ENCODE measurements at places on chromosomes 5 and 9.

DNA sequence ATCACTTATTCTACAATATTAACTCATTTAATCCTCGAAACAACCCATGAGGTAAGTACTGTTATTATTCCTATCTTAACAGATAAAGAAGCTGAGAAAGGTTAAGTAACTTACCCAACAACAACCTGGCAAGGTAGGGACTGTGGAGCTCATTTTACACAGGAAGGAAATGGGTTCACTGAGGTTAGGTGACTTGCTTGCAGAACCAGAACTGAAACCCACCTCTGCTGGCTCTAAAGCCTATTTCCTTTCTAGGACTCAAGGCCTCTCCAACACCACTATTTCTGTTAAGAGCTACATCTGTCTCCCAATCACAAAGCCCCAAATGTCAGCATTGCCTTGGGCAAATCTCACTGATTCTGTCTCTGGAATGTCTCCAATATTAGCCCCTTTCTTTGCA lies 38.9 kb upstream of the IFNK start:
- no peak for DNase-seq

- DNase-seq: no peak
These were observed 49.2 kb downstream of the ANXA1 start for GRCh38 chr9:73200694-73201452.

DNA sequence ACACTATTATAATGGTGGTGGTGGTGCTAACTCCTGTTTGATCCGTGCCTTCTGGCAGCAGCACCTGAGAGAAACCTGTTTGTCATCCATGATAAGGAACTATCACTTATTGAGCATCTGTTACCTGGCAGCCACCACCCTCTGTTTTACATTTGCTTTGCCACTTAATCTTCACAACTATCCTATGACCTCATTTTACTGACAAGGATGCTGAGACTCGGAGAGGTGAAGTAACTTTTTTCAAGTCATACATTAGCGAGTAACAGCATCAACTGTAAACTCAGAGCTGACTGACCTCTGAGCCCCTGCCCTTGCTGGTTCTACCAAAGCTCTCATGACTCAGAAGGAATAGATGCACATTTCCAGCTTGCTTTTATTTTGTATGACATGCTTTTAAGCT lies 81.1 kb downstream of the EGFLAM start:
- DNase-seq: no peak

DNA sequence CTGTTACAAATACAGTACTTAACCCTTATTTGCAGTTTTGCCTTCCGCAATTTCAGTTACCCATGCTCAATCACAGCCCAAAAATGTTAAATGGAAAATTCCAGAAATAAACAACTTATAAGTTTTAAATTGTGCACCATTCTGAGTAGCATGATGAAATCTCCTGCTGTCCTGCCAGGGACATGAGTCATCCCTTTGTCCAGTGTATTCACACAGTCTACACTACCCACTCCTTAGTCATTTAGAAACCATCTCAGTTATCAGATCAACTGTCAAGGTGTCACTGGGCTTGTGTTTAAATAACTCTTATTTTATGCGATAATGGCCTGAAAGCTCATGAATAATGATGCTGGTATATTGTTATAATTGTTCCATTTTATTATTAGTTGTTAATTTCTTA lies 95.8 kb downstream of the PLCXD3 start:
- peak; percentile 77 for DNase-seq

DNA sequence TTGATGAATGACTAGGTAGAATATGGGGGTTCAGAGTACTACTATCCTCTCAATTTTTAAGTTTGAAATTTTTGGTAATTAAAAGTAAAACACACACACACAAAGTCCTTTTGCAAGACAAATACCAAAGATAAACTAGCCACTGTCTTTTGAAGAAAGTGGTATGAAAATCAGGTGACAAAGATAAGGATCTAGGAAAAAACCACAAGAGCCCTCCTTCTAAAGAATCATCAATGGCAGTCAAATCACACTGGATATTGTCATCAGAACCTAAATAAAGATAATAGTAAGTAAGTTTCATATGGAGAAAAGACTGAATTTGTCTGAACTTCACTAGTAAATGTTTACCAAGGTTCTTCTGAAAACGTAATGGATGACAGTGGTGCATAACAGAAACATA lies 30.5 kb upstream of the HK3 start:
- DNase-seq: no peak

- DNase-seq: no peak
These were observed 5.9 kb upstream of the FAM13B start for GRCh38 chr5:138038826-138039225.

DNA sequence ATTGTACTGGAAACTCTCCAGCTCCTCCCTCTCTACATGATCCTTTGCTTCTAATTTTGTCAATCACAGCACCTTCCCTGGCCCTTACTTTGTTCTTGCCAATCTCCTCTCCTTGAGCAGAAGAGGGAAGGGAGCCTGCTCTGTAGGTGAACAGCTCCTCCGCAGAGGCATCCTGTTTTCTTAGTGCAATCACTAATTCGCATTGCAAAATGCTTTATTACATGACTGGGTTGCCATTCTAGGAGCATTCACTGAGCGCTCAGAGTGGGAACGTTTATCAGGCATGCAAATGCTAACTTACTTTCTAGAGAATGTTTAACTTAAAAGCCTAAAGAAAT lies 416 bp upstream of the SNX18 start:
- no peak for DNase-seq

DNA sequence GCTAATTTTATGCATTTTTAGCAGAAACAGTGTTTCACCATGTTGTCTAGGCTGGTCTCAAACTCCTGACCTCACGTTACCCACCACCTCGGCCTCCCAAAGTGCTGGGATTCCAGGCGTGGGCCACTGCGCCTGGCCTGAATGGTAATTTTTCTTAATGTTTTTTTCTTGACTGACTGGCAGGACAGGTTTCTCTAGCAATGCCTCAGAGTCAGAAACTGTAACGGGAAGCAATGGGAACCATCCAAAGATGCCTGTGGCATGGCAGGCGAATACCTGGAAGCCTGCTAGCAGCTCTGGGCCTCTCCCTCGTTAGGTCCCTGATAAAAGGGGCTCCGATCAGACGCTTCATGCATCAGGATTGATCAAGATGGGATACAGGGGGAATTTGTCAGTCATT lies 639.2 kb downstream of the NR2F1-AS1 start:
- DNase-seq: no peak

DNA sequence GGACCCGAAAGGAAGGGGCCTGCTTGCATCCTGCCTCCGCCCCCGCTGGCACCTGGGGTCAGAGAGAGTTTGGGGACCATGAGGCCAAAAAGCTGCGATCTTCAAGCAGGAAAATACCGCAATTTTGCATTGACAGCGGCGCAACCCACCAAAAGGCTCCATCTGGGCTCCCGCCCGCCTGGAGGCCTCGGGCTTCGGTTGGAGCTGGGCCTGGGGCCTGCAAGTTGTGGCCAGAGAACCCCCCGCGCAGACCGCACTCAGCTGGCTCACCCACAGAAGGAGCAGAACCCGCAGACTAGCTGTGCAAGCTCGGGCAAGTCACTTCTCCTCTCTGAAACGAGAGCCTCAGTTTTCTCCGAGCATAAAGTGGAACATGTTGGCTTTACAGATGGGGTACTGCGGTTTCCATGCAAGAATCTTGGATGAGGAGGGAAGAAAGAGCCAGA lies 1.3 kb downstream of the NR5A1 start:
- DNase-seq: no peak

- no peak for DNase-seq
These were observed 60.5 kb downstream of the GABRG2 start for GRCh38 chr5:162128117-162128516.

GRCh38 chr9:113274474-113275156 lies 757 bp downstream of the CDC26 start:
- DNase-seq: peak; percentile 35

DNA sequence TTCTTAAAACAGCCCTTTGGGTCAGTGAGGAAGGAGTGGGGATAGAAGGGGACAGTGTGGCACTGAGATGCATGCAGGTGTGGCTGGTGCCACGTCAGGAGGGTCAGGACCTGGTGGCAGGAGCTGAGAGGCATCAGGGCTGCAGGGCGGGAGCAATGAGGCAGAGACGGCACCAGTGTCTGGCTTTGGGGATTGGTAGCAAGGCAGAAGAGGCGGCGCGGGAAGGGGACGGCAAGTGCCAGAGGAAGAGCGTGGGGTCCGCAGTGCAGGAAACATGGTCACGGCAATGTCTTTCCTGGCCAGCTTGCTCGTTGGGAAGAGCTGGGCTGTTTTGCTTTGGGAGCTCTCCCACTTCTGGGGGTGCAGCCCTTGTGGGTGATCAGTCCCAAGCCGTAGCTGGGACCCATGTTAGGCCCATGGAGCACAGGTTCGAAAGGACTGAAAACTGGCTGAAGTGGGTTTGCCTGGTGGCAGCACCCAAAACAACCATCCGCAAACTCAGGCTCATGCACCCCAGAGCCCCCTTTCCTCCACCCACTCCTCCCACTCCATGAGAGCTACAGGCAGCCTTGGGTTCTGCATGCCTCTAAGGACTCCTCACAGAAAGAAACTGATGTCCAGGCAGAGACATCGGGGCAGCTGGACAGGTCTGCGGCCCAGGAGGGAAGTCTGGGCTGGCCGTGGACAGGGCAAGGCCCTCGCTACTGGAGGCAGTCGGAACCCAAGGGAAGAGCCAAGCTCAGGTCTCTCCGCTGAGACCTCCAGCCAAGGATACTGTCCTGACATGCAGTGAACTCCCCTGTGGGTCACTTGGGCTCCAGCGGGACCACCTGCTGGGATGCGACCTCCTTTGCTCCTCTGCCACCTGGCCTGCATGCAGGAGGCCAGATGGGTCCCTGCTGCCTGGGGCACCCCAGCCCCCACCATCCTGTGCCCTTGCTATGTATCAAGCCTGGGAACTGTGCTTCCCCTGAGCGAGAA lies 104.4 kb downstream of the ZNF354C start:
- no peak for DNase-seq

- DNase-seq: no peak
These were observed 43.7 kb downstream of the MCTP1 start for GRCh38 chr5:95241161-95241560.

DNA sequence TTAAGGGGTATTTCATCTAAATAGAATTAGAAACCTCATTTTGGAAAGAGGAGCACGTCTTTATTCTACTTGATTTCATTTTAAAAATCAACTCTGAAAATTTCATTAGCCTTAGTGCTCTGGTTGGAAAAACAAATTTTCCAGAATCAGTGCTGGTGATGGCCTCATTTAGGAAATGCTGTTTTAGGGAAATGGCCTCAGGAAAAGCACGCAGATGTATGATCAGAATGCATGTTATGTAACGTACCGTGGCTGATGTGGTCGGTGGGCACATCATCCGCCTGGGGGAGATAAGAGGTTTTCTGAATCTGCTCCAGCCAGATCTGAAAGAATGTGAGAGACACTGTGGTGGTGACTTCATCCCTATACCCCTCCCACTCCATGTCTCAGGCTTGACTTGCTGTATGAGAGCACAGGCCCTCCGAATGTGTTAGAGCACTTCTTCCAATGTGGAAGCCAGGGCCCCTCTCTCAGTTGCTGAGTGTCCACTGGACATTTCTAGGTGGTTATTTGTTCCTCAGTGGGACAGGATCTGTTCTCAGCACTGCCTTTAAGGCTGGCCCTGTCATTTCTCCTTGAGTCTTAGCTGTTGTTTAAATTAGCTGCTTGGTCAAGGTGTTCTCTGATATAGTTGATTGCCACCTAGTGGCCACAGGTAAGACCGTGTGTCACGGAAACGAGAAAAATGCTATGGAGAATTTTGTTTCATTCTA lies 96.5 kb downstream of the ARHGAP26 start:
- no peak for DNase-seq

DNA sequence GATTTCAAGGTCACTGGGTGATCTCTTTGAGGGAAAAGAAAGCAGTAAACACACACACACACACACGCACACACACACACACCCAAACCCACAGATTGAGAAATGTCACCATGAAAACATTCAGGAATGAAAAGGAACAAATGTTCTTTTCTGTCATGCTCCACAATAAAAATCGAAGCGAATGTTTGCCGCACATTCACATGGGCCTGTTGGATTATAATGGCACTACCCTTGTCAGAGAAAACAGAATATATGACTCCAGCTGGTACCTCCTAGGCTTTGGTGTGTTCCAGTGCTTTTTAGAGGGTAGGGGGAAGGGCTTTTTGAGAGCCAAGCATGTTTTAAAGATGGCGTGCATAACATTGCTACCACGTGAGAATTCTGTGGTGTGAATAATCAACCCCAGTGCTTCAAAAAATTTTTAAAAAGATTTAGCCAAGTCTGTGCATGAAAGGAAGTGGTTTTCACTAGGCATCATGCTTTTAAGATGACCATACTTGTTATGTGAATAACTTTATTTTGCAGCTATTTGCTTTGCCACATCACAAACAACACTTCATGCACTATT lies 120.8 kb upstream of the ZNF608 start:
- DNase-seq: peak; percentile 58

DNA sequence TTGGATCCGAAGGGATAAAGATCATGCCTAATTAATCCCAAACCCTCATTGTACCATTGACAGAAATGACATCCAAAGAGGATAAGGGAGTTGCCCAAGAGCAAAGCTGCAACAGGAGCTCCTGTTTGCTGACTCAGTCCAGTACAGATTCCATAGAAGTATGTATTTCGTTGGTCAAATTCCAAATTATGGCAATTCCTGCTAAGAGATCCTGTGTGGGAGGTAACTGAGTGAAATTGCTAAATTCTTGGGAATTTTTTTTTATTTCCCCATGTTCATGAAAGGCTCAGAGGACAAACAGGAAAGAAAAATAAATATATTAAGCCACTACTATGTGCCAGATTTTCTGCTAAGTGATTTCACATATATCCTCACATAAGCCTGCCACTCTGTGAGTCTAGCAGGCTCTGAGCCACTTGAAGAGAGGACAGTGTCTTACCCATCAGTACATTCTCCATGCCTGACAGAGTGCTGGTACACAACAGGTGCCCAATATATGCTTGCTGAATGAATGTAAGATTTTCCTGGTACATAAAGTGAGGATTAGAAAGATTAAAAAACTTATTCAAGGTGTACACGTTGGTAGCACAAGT lies 132.7 kb downstream of the GLIS3 start:
- DNase-seq: no peak

DNA sequence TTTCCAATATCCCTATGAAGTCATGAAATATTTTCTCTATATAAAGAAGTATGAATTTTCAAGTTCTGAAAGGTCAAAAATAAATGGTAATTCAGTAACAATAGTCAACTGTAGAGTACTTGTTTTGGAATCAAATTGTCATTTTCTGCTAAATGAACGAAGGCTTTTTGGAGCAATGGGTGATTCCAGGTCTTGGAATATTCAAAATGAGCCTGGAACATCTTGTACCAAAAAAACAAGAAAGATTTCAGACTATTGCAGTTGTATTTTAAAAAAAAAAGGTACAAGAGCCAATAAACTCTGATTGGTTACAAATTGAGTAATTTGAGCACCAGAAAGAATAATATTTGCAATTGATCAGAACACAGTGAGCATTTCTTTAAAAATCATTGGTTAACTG lies 730.1 kb downstream of the DTWD2 start:
- DNase-seq: no peak

GRCh38 chr9:135281791-135282737 lies 194.6 kb downstream of the OLFM1 start:
- no peak for DNase-seq

DNA sequence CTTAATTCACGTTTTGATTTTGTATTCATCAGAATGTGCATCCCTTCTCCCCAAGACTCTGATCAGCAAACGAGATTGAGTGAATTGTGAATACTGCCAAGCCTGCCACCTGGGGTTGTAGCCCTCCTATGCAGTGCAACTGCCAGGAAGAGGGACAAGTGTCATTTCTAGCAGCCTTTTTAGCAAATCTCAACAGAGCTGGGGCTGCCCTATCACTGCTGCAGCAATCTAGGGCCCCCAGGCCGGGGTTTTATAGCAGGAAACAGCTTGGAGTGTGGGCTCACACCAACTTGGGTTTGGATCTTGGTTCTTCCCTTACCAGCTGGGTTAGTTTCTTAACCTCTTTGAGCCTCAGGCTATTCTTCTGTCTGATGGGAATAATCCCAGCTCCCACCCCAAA lies 4.0 kb downstream of the CSF1R start:
- no peak for DNase-seq
